Ascending aorta (tissue), 2 donors: ENCODE measurements at places on chromosomes 1 and 21.

DNA sequence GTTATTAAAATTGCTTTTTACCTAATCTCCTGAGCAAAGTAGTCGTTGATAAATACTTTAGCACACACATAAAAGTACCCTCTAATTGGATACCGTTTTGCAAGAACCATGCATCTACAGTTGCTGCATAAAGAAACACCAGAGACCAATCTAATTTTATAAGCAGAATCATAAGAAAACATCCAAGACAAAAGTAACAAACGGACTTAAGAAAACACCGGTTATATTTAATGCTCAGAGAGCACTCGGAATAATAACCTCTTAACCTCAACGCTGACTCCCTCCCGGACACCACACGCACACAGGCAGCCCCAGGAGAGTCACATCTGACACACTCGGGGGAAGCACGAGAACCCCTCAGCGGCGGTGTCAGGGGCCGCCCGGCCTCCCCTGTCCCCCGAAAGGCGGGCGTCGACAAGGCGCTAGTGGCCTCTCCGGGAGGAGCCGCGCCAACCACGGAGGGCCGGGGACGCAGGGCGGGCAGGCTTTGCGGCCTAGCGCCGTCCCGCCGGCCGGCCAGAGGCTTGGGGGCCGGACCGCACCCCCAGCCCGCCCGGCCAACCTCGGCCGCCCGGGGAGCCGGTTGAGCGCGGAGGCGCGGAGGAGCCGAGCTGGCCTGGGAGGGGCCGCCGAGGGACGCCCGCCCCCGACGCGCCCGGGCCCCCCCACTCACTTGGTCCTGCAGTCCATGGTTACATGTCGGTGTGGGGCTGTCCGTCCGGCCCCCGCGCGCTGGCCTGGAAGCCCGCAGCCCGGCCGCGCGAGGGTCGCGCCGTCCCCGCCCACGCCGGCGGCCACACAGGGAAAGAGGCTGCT is 606 bp downstream of the DENND1B start:
- DNase-seq, result peak; percentile 68
- peaks cover 9% of the 10 kb centered on the region for H3K4me1 ChIP-seq
- no peaks in the 10 kb centered on the region for H3K36me3 ChIP-seq

DNA sequence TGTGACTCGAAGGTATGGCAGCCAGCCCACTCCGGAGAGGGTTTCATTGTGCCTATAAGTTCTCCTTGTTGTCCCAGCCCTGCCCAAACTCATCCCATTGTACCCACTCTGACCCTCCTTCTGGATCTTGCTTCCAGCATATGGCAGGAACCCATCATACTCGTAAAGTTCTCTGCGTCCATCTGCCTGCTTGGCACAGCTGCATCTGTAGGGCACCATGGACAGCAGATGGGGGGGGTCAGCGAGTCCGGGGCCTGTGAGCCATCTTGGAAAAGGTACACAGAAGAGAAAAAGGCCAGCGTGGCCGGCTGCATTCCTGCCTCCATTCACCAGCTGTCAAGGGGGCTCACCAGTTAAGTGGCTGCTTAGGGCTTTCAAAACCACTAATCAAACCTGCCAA is 94.9 kb upstream of the IGSF21 start:
- no peak for DNase-seq
- no peaks in the 10 kb centered on the region for H3K4me1 ChIP-seq
- H3K27me3 ChIP-seq, result no peaks in the 10 kb centered on the region
- H3K27ac ChIP-seq, result no peak overlapping the region
- H3K36me3 ChIP-seq, result no peaks in the 10 kb centered on the region
- H3K4me3 ChIP-seq, result no peak overlapping the region

GRCh38 chr1:25973610-25974321 is 24.1 kb downstream of the PAFAH2 start:
- H3K27ac ChIP-seq, result no peak overlapping the region
- DNase-seq, result no peak
- no peak overlapping the region for H3K4me3 ChIP-seq
- H3K4me1 ChIP-seq, result no peaks in the 10 kb centered on the region
- peaks cover 38% of the 10 kb centered on the region for H3K36me3 ChIP-seq

- no peak for DNase-seq
- no peak overlapping the region for H3K4me3 ChIP-seq
These were observed 62.5 kb upstream of the DMRTB1 start for GRCh38 chr1:53396573-53397268.

DNA sequence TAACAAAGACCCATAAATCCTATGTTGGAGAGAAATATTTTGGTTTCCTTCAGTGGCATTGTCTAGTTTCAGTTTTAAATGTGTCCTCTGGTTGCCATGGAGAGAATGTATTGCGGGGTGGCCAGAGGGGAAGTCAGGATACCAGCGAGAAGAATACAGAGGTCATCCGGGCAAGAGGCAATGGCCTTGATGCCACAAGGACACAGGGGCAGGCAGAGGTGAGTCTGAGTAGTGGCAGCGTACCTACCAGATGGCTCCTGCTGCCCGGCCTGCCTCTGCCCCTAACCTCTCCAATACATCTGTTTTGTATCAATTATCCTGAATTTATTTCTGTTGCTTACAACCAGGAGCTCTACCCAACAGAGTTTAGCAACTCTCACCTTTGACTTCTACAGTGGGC is 14.9 kb downstream of the KLHDC7A start:
- no peak for DNase-seq
- no peak overlapping the region for H3K4me3 ChIP-seq
- H3K36me3 ChIP-seq, result no peaks in the 10 kb centered on the region
- H3K27me3 ChIP-seq, result no peaks in the 10 kb centered on the region

DNA sequence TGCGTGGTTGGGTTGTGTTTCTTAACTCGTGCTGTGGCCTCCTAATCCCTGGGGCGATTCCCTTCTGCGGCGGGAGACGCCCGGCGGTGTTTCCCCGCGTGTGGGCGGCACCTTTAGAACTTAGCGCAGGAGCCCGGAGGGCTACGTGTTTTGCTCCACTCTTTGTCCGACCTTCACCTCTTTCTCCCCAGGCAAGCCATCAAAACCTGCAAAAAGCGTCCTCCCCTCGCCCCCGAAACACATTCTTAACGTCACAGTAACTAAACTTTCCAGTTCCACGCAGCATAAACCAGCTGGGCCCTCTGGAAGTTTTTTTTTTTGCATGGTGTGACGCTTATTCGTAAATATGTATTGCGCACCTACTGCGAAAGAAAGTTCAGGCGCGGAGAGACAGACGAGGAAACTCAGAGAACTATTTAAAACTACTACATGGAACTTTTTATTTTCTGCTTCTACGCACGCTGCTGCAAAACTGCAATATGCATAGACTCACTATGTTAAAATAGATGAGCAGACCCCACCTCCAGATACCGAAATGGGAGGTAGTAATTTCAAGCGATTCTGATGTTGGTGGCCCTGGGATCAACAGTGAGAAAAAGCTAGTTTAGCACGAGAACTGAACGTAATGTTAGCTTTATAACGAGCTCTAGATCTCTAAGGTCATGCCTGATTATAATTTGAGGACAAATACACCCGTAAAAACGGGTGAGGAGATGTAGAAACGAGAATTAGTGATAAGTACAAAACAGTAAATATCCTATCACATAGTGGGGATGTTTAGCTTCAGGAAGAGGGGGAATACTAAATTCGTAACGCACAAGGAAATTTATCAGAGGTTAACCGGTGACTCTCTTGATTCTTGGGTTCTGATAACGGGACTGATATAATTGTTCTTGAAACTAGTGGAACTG is 920 bp downstream of the MTR start:
- peak overlapping the region; percentile 89 for H3K4me3 ChIP-seq
- H3K27me3 ChIP-seq, result no peaks in the 10 kb centered on the region
- no peaks in the 10 kb centered on the region for H3K36me3 ChIP-seq
- no peak for DNase-seq
- no peaks in the 10 kb centered on the region for H3K4me1 ChIP-seq

DNA sequence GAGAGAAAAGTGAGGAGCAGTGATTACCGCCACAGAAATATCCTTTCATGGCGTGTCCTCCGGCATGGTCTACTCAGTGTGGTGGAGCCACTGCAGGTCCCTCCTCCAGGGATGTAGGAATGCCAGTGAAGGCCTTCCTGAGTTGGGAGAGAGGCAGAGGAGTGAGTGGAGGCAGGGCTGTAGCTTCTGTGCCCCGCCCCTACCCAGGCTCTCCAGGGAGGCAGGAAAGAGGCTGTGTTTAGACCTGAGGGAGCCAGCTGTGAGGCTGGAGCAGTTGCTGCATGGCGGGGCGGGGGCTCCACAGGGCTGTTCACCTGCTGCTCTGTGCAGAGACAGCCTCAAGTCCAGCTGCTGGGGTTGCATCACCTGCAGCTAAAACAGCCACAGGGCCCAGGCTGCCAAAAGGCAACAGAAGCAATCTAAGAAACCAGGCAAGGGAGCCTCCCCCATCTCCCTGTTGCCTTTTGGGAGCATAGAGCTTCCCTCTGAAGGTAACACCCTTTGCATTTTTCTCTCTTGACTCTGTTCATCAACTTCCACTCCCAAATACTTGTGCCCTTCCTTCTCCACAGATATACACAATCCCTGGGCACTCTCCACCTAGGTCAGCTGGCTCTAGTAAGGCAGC is 801 bp upstream of the ANXA9 start:
- no peak overlapping the region for H3K27ac ChIP-seq
- H3K4me3 ChIP-seq, result no peak overlapping the region

DNA sequence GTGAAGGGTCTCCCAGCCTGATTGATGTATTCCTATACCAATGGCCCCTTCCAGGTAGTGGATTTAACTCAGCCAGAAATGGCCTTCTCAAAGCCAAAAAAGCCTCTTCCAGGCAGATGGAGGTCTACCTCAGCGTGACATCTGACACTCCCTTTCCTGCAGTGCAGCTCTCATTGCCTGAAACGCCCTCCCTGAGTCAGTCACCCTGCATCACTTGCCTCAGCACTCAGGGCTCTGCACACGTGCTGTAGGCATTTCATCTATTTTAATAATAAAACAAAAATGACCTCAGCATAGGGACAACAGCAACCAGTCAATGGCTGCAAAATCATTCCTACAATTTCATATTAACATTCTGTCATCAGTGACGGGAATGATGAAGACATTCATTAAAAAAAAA is 64.4 kb upstream of the GJA5 start:
- H3K27me3 ChIP-seq, result no peaks in the 10 kb centered on the region
- H3K36me3 ChIP-seq, result no peaks in the 10 kb centered on the region
- no peak for DNase-seq
- H3K4me3 ChIP-seq, result no peak overlapping the region
